ENCODE measurements at places on chromosomes 5 and 9.

DNA sequence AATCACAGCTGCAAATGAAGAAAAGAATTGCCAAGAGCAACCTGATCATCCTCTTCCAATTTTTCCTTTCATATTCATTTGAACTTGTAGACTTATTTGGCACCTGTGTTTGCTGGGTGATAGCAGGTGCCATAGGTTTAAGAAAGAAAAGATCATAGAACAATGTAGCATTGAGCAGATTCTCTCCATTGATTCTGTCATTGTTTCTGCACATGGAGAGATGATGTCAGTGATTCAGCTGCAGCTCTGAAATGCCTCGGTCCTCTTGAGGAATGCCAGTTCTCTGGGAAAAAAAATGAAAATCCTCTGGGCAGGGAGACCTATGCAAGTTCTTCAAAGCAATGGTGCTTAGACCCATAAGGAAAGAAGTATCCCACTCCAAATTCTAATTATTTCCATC, 418.1 kb upstream of the KLF4 start:
- no peak for DNase-seq

DNA sequence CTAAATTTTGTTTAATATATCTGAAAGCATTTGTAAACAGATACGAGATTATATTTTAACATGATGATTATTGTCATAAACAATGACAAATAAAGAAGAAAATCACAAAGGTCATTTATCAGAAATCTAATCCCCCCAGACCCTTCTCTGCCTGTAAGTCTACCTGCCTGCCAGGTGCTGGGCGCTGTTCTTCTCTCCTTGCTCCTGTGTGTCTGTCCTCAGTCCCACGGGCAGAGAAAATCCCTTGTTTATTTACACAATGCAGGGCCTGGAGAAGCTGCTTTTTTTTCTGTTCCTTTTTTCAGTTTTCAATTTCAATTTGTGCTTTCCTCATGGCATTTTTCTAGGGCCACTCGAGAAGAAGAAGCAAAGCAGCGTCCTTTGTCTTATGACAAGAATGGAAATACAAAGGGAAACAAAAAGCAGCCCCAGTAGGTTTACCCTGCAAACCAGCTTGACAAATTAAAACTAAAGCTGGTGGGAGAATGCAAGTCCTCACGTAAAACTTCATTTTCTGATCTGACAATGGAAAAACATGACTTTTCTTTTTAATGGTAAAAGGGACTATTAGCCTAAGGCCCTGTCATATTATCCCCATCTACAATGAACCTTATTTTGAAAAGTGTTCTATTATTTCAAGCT, 282.4 kb upstream of the KLF9 start:
- no peak for DNase-seq

- DNase-seq = no peak
These were observed 23.1 kb downstream of the TRIM7 start for GRCh38 chr5:181181650-181182565.

- DNase-seq = no peak
These were observed 74.6 kb downstream of the SNX24 start for GRCh38 chr5:122919969-122920368.

DNA sequence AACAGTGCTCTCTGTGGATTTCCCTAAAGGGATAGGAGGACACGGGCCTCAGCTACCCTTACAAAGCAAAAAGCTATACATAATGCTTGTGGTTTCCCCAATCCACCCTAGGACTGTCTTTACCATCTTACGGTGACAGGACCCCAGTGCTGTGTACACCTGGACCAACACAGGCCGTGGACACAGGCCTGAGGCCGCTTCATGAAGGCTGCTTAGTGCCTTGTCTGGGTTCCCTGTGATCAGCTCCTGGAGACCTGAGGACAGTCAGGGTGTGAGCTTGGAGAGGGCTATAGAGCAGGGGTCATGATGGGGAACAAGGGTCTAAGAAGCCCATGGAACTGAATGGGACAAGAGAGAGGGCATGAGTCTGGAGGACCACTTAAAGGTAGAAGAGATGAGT, 2.9 kb downstream of the FANCG start:
- DNase-seq = no peak

GRCh38 chr5:77774981-77775789, 954 bp downstream of the TBCA start:
- DNase-seq = peak; percentile 27

- no peak for DNase-seq
These were observed 84.0 kb upstream of the SMIM32 start for GRCh38 chr5:136276946-136277345.

DNA sequence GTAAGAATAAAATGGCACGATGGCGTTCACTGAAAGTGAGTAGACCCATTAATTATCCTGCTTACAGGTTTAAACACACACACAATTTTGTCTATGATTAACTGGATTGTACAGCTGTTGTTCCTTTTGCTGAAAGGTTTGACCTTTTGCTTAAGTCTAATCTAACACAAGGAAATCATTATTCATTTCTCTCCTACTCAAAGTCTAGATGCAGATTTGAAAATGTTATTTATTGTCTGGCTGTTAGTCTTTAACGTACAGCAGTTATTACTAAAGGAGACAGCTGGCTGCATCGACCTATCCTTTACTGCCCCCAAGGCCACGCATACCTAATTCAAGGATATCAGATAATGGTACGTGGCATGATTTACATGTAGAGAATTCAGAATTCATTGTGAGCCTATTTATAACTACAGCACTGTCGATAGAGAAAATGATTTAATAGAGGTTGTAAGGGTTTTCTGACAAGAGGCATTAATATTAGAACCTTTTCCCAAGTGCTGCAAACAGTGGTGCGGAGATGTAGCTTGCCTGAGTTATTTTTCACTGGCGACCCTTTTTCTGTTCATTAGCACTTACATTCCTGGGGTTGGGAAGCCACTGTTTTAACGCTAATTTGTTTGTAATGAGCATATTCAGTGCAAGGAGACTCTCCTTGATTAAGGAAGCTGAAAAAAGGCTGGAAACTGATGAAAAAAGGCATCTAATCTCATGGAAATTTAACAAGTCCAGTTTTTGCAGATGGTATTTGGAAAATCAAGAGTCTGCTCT, 368.4 kb upstream of the GRAMD2B start:
- no peak for DNase-seq

DNA sequence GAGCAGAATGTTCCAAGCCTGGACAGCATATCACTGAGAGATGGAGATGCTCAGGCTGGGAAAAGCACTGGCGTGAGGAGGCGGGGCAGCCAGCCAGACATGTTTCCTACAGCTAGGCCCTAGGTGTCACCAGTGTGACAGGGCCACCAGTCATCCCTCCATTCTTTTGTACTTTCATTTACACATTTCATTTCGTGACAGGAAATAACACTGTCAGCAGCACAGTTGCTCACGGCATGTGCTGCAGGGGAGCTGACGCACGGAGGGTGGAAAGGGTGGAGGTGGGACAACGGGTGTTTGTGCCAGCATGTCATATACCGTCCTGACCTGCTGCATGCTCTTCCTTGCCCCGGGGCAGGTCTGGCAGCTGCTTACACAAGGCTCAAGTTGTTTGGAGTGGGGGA, 14.8 kb upstream of the CEMIP2 start:
- DNase-seq = peak; percentile 81

DNA sequence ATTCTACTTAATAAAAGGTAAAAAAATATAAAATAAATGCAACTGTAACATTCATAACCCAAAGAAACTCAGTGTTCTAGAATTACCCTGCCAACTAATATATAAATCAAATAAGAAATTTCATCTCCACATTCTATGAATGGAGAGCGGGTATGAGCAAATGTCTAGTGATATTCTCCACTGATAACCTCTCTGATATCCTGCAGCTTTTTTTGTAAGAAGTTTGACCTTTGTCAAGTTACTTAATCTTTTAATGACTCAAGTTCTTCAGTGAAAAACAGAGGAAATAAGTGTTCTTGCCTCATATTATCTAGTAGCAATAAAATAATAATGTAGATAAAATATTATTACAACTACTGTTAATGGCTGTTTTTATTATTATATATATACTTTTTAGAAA, 1275.6 kb upstream of the CDH9 start:
- no peak for DNase-seq

DNA sequence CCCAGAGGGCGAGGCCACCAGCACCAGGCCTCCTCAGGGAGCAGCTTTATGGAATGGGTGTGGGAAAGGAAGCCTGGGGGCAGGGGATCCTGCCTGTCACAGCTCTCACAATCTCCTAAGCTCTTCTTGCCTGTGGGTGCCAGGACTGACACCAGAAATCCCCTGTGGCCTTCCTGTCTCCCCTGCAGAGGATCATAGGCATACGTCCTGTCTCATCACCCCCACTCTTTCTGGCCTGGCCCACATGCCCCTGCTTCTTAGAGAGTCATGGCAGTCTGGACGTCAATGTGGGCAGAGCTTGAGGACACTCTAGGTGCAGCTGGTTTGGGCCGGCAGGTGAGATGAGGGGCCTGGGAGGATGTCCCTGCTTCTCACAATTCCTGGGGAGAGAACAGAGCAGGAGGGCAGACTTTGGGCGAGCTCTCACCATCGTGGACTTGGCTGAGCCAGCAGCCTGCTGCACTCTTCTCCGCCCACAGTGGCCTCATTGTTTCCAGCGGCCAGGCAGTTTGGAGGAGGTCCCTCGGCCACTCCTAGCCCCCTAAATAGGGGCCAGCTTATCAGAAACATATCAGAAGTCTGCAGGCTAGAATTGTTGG, 67.3 kb upstream of the ZFR start:
- no peak for DNase-seq

GRCh38 chr9:98908897-98909634, 34.6 kb upstream of the COL15A1 start:
- no peak for DNase-seq

DNA sequence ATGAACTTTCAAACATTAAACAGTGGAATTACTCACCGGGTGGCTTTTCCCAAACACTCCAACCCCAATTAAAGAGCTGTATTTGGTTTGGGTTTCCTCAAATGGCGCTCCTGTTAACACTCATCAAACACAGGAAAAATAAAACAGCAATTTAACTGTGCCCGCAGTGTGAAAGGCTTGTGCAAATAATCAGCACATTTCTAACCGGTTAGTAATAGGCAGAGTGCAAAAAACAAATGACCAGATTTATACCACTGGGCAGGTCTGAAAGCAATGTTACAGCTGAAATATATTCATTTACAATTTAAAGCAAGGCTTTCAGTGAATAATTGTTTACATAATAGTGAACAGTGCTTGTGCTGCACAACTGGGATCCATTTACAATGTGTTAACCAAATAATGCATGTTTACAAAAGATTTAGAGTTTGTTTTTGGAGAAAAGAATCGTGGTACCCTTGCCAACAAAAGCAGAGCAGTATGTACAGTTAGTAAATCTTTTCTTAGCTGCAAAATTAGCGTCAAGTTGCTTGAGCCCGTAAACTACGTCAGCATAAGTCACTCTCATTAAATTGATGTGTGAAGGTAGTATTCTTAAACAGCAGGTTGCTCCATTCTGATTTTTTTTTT, 662.9 kb upstream of the ZNF608 start:
- no peak for DNase-seq

DNA sequence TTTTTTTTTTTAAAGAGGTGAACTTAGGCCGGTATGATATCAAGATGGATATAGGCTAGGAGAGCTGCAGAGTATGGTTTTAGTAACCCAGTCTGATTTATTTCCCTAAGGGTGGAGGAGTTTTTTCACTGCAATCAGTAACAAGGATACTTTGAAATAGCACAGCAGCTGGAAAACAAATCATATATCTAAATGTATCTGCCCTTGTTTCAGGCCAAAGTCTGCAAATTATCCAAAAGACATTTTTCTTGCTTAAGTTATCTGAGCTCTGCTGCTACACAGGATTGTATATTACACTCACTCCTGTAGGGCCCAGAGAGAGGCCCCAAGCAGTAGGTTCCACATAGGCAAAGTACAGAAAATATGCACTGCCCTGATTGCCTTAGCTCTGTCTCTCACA, 222.4 kb downstream of the NTRK2 start:
- DNase-seq = no peak

- no peak for DNase-seq
These were observed 180.7 kb downstream of the KDM4C start for GRCh38 chr9:6938447-6938846.

GRCh38 chr5:32828492-32828891, 117.4 kb downstream of the NPR3 start:
- no peak for DNase-seq

GRCh38 chr5:163503106-163504078, 2.0 kb upstream of the MAT2B start:
- DNase-seq = peak; percentile 46

DNA sequence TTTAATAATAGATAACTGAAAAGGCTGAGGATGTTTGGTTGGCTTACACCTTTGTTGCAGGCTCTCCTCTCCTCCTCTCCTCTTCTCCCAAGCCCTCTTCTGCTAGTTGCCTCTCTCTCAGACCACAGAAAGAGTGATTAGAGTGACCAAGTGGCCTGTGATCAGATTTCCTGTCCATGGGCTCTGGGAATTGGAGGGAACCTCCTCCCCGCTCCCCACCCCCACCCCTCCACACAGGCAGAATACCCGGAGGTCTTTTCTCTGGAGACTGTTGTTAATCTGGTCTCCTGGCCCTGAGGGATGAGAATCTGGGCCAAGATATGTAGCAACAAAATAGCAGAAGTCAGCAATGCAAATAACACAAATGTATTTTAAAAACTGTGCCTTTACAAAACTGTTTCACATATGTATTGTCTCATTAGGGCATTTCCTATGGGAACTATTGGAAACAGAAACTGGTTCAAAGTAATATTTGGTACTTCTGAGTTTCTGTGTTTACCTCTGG, 361.3 kb downstream of the NR2F1-AS1 start:
- no peak for DNase-seq

- DNase-seq = peak; percentile 52
These were observed 113.0 kb downstream of the GAPVD1 start for GRCh38 chr9:125374443-125375309.

DNA sequence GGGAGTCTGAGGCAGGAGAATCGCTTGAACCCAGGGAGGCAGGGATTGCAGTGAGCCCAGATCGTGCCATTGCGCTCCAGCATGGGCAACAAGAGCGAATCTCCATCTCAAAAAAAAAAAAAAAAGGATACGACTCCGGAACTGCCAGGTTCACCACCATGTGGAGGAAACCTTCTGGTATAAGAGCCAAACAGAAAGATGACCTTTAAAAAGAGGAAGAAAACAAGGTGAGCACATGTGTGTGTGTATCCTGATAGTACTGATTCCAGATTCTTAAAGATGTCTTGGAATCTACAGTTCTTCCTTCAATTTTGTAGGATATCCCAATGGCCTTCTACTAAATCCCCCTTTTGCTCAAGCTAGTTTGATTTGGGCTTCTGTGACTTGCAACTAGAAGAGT, 33.7 kb downstream of the FBXO10 start:
- DNase-seq = no peak

GRCh38 chr9:21326526-21327139, 8.6 kb downstream of the KLHL9 start:
- DNase-seq = no peak

GRCh38 chr5:140018096-140018481, 25.0 kb downstream of the NRG2 start:
- DNase-seq = no peak

- no peak for DNase-seq
These were observed 342.5 kb downstream of the SPATA31D1 start for GRCh38 chr9:82331079-82331478.

GRCh38 chr5:113090336-113091106, 113.9 kb downstream of the DCP2 start:
- DNase-seq = no peak
